ENCODE measurements at places on chromosomes 3 and 15.
A peak's percentile ranks its signal among the peaks of the same experiment; 100 is the strongest.

- DNase-seq, result no peak
Observed at GRCh38 chr3:46368569-46368968, 2.2 kb upstream of the CCR5 start.

- peak; percentile 12 for DNase-seq
Observed at GRCh38 chr15:58522391-58522790, 90.6 kb downstream of the LIPC start.

- no peak for DNase-seq
Observed at GRCh38 chr15:27695726-27696125, 403.4 kb downstream of the OCA2 start.

DNA sequence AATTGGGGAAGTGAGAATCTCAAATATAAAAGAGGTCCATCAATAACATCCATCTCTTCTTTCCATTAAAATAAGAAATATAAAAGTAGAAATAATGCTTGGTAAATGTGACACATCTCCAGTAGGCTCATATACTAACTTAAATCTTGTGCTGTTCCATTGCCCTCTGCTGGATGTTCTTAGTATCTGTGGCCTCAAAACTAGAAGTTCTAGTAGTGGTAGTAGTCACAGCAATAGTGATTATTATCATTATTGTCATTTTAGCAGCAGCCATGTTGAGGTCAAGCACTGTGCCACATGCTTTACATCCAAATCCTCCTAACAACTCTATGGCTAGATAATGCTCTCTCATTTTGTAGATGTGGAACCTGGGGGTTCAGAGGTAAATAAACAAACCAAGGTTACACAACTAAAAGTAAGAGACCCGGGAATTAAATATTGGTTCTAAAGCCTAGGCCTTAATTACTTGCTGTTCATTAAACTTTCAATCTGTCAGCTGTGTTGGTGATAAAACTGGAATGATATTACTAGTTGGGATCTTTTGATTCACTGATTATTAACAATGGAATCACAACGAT is 20.2 kb upstream of the BTLA start:
- DNase-seq, result peak; percentile 51

- DNase-seq, result no peak
Observed at GRCh38 chr15:49418811-49419210, 4.2 kb upstream of the FGF7 start.

GRCh38 chr3:116614795-116615362 is 94.7 kb upstream of the TUSC7 start:
- no peak for DNase-seq

- no peak for DNase-seq
Observed at GRCh38 chr3:19539518-19540392, 391.4 kb downstream of the KCNH8 start.

DNA sequence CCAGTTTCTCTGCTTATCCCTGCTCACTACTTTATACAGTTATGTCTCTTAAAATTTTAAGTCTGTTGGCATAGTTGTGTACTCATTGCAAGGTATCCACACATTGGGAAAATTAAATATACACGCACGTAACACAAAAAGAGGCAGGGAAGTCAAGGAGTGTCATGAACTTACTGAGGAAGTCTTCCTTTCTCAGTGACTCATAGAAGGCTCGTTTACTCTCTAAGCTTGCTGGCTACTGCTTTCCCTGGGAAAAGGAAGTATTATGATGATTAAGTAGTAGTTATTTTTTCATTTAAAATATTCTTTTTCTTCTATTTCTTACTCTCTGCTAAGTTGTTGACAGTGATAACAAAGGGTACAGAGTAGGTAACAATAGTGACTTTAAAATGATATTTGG is 287.3 kb downstream of the UBE2E2 start:
- DNase-seq, result no peak

- DNase-seq, result no peak
Observed at GRCh38 chr3:10435850-10436249, 69.5 kb downstream of the ATP2B2 start.

DNA sequence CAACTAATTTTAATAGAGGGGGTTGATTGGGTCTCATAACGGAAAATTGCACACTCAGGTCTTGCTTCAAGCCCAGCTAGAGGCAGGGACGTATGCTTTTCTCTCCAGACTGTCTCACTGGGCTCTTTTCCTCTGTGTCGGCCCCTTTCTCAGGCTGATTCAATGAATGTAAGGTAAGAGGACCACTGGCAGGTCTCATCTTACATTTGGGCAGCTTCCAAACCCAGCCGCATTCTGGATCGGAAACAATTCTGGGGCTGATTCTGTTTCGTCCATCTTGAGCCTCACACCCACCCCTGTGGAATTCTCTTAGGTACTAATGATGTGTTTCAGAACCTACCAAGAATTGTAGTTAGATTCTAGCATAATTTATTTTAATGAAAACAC is 40.7 kb downstream of the TMEM212 start:
- no peak for DNase-seq

DNA sequence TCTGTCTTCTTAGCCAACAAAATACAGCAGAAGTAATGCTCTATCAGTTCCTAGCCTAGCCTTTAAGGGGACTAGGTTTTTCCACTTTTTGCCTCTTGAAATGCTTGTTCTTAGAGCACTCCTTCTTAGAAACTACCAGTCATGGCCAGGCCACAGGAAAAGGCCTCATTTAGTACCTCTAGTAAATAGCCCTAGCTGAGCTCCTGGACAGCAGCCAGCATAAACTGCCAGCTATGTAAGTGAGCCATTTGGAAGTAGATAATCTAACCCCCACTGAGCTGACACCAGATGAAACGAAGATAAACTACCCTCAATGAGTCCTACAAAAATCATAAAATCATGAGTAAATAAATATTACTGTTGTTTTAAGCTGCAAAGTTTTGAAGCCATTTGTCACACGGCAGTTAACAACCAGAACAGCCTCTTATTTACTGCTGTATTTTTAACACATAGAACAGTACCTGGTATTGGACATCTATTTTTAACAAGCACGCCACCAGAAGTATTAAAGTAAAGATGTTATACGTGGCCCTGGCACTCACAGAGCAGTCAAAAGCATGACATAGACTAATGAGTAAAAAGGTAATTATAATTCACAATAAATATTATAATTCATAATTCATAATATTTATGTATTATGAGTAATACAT is 12.0 kb downstream of the TBC1D5 start:
- DNase-seq, result no peak

GRCh38 chr3:11140030-11140712 is 14.1 kb upstream of the HRH1 start:
- DNase-seq, result peak; percentile 18

- DNase-seq, result no peak
Observed at GRCh38 chr3:170790647-170791046, 79.3 kb downstream of the RPL22L1 start.

- DNase-seq, result no peak
Observed at GRCh38 chr3:17585394-17586325, 156.8 kb downstream of the TBC1D5 start.

DNA sequence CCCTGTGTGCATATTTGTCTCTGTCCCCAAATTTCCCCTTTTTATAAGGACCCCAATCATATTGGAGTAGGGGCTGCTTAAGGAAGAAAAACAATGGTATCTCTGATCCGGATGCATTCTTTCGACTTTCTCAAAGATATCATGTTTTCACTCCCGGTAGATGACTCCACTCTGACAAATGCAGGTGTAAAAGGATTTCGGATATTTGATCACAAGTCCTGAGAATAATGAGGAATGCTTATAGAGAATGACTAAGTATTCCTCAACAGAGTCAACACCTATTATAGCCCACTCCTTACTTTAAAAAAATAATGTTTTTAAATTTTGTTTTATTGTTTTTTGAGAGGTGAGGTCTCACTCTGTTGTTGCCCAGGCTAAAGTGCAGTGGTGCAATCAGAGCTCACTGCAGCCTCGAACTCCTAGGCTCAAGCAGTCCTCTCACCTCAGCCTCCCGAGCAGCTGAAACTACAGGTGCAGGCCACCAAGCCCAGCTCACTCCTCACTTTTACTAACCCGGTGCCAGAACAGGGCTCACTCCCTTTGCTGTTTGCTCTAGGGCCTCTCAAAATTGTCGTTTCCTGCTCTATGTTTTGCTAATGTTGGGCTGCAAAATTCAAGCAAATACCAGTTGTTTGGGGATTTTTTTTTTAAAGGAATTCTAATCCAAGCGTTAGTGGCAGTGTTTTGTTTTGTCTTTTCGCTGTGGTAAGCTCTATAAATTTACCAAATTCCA is 24.6 kb downstream of the COL8A1 start:
- no peak for DNase-seq

DNA sequence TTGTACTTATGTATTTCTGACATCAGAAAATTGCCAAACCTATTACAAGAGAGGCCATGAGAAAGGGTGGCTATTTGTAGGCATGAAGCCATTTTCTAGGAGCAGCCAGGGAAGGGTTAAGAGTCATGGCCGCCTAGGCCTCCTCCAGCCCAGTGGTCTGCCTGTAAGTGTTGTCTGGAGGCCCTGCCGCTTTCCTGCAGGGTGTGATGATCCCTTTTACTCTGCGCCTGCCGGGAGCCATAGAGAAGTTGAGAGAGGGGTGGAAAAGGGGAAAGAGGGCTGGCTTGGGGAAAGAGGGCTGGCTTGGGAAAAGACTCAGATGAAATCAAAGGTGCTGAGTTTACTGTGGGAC is 29.1 kb upstream of the KCTD6 start:
- DNase-seq, result no peak

DNA sequence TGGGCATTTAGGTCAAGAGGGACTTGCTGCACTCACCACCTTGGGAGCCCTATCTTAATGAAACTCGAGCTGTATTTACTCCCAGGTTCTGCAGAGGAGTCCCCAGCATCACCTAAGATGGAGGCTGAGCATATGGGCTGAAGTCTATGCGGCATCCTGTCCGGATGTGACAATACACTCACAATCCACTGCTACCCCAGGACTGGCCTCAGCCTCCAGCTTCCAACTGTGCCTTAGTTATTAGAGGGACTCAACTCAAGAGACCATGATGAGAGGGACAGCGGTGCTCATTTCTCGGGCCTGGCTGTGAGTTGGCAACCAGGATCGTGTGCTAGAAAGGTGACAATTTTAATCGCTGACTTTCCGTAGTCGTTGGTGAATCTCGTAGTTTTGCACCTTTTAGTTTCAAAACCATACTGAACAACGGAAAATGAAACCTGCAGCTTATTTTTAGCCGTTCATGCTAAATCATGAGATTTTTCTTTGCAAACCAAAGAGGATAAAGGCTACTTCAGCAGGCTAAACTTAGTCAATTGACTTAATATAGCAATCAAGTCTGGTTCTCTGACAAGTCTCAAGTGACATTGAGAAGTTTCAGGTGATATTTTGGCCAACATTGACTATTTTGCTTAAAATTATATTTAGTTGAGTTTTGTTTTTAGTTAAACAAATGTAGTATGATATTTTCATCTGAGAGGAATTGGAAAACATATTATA is 11.1 kb downstream of the ZBTB38 start:
- no peak for DNase-seq

- no peak for DNase-seq
Observed at GRCh38 chr3:44074181-44074580, 167.5 kb upstream of the TOPAZ1 start.

- no peak for DNase-seq
Observed at GRCh38 chr3:198030726-198031125, 70.7 kb downstream of the LMLN start.

- DNase-seq, result no peak
Observed at GRCh38 chr3:33403756-33404155, 36.4 kb downstream of the UBP1 start.

DNA sequence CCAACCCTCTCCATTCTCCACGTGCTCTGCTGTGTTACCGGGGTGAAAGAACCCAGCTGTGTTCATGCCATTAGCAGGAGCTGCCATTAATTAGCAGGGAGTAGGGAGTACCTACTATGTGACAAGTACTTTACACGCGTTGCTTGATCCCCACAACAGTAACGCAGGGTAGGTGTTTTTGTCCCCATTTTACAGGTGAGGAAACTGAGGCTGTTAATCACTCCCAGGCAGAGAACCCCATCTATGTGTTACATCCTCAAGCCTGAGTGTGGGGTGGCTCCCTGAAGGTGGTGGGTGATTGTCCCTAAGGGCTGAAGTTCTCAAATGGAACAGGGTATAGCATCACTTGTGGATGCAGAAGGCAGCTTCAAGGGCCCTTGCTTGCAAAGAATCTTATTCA is 22.8 kb downstream of the MELTF start:
- no peak for DNase-seq

- DNase-seq, result no peak
Observed at GRCh38 chr3:76321614-76322013, 536.3 kb upstream of the ZNF717 start.

DNA sequence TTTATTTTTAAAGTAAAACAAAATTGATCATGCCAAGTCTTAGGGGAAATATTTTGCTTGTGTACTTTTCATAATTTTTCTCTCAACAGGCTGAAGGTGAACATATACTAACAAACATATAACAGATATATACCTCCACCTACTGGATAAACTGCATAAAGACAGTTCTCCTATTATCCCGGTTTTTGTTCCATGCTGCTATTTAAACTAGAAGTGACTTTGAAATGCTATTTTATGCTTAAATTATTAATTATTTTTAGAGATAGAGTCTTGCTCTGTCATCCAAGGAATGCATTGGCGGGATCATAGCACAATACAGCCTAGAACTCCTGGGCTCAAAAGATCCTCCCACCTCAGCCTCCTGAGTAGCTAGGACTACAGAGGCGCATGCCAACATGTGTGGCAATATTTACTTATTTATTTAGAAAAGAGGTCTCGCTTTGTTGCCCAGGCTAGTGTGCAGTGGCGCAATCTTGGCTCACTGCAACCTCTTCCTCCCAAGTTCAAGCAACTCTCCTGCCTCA is 49.8 kb downstream of the ST3GAL6 start:
- DNase-seq, result no peak

DNA sequence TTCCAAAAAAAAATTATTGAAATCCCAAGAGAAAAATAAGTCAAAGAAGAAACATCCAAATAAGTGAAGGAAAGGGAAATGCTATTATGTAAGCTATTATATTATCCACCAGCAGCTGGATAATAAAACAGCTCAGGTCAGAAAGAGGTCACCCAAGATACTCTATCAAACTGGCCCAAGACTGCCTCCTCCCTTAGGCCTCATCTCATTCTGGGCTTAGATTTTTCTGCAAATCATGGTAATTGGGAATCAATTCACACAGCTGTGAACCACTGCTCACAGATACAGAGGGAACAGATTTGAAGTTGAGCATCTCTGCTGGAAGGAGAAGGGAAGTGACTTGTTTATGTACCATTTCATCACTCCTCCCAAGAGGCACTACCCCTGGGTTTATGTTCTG is 294.6 kb upstream of the DPPA4 start:
- no peak for DNase-seq

GRCh38 chr15:47753591-47753990 is 36.3 kb downstream of the SEMA6D start:
- no peak for DNase-seq

- DNase-seq, result no peak
Observed at GRCh38 chr15:41437448-41437847, 20.6 kb downstream of the RTF1 start.

- no peak for DNase-seq
Observed at GRCh38 chr3:55965776-55966175, 478.7 kb upstream of the WNT5A start.

Measured in prostate gland (tissue), 2 donors.